ENCODE measurements at places on chromosomes 1 and 21. TPM values are rescaled to one million over a fixed set of nuclear protein-coding genes. Genes with fewer than 3 reads are reported as not detected.

DNA sequence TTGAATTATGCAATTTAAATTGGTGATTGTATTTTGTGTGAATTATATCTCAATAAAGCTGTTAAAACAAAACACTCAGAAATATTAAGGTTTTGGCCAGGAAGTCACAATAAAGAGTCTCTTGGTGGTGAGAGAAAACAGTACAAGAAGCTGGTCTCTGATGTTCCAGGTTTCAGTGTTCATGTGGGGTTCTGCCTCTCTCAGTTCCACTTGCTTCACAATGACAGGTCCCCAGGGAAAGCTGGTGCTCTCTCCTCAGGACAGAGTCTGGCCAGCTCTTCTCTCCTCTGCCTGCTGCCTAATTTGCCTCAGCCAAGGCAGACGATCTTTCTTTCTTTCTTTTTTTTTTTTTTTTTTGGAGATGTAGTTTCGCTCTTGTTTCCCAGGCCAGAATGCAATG is 342.9 kb upstream of the PLXNA2 start:
- no peak for DNase-seq

GRCh38 chr1:41612953-41613352 is 128.5 kb upstream of the EDN2 start:
- no peak for DNase-seq

GRCh38 chr1:218742467-218743262 is 397.5 kb downstream of the TGFB2 start:
- DNase-seq: no peak

The HFM1 gene
- 2.4 TPM for total RNA-seq

The MIXL1 gene
- total RNA-seq: not detected

GRCh38 chr1:5916572-5917280 is 75.5 kb downstream of the NPHP4 start:
- no peak for DNase-seq

All from skin of body (tissue), 3 donors.